Stimulated activated CD8-positive, alpha-beta memory T cell treated with anti-CD3 and anti-CD28 coated beads, Interleukin-2, amount 100 ng/mL, for 48 hours (primary cell): ENCODE measurements at places on chromosomes 5 and 9.

- peak; percentile 57 for DNase-seq
These were observed 2.3 kb upstream of the TNIP1 start for GRCh38 chr5:151083081-151083676.

GRCh38 chr5:6703806-6704205 lies 9.4 kb upstream of the TENT4A start:
- DNase-seq = no peak

- no peak for DNase-seq
These were observed 92.7 kb upstream of the HAND1 start for GRCh38 chr5:154570572-154571324.

- no peak for DNase-seq
These were observed 213.4 kb upstream of the ELL2 start for GRCh38 chr5:96175090-96175489.

GRCh38 chr9:137313326-137313936 lies 11.4 kb upstream of the NRARP start:
- DNase-seq = no peak
